ENCODE measurements at places on chromosomes 3 and 15. TPM values are rescaled to one million over a fixed set of nuclear protein-coding genes. Genes with fewer than 3 reads are reported as not detected.

GOLGA8Q gene
- 3.4 TPM for polyA plus RNA-seq

BOC gene
- polyA plus RNA-seq = 62.6 TPM

WDR72 gene
- polyA plus RNA-seq = 0.28 TPM

CLRN1 gene
- 0.98 TPM for polyA plus RNA-seq

SLC9A9 gene
- polyA plus RNA-seq = 10.2 TPM

AGBL1 gene
- polyA plus RNA-seq = 7.1 TPM

SLC12A1 gene
- 0.23 TPM for polyA plus RNA-seq

VEPH1 gene
- 1.3 TPM for polyA plus RNA-seq

- peak; percentile 97 for DNase-seq
These were observed 198.3 kb downstream of the ERC2 start for GRCh38 chr3:56269755-56270535.

DNA sequence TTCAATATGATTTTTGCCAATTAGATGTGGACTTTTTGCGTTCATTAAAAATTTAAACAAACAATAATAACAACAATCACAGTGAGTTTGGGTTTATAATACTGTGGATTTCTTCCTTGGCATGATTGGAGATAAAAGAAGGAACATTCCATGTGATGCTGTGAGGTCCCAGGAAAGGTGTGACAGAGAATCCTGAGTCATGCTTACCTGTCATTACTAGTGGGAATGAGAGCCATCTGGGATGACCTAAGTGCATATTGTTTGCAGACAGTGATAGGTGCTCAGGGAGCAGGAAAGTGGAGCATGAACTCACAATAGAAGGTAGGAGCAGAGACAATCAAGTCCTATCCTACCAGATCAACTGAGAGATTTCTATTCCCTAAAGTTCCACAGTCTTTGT is 766.5 kb upstream of the CFAP20DC start:
- no peak for DNase-seq

GRCh38 chr3:132253262-132253878 is 63.8 kb upstream of the ACP3 start:
- DNase-seq = peak; percentile 79

GRCh38 chr3:161339517-161340500 is 31.5 kb downstream of the SPTSSB start:
- DNase-seq = no peak

DNA sequence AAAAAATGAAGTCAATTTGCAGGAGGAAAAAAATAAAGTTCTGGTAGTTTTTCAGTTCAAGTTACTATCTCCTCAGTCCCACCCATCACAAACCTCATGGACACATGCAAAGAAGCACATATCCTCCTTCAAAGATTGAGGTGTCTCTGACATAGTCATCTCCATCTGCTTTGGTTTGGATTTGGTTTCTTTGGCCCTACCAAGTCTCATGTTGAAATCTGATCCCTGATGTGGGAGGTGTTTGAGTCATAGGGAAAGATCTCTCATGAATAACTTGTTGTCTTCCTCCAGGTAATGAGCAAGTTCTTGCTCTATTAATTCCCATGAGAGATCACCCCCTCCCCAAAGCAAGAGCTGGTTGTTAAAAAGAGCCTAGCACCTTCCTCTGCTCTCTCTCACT is 446.8 kb downstream of the IGSF11 start:
- DNase-seq = no peak

DNA sequence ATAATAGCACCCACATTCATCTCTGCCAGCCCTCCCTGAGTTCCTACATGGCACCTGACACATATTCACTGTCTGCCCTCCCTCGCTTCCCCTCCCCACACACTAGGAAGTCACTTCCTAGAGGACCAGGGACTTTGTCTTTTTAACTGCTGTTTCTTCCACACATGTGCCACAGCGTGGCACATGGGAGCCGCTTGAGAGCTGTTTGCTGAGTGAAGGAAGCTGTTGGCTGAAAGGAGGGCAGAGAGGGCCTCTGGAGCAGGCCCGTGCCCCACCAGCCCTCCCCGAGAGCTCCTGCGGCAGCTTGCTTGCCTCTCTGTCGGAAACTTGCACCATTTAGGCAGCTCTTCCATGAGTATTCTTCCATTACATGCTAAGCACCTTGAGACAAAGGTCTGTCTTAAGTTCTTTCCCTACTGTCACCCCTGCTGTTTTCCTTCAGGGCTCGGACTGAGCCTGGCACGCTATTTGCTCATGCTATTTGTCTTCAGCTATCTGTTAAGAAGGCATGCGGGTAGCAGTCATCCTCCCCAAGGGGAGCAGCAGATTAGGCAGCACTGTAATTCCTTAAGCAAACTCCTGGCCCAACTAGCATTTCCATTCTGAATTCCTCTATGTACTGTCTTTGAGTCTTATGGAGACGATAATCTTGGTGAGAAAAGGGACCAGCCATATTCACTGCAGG is 72.2 kb downstream of the CACNA1D start:
- no peak for DNase-seq

DNA sequence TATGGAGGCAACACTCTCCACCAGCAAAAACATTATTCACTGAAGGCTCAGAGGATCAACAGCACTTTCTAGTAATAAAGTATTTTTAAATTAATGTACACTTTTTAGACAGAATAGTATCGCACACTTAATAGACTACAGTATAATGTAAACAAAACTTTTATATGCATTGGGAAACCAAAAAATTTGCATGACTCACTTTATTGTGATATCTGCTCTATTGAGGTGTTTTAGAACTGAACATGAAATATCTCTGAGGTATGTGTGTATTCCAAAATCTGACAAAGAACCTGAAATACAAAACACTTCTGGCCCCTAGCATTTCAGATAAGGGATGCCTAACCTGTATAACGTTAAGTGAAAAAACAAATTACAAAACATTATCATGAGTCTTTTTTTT is 99.7 kb downstream of the PRICKLE2 start:
- no peak for DNase-seq

DNA sequence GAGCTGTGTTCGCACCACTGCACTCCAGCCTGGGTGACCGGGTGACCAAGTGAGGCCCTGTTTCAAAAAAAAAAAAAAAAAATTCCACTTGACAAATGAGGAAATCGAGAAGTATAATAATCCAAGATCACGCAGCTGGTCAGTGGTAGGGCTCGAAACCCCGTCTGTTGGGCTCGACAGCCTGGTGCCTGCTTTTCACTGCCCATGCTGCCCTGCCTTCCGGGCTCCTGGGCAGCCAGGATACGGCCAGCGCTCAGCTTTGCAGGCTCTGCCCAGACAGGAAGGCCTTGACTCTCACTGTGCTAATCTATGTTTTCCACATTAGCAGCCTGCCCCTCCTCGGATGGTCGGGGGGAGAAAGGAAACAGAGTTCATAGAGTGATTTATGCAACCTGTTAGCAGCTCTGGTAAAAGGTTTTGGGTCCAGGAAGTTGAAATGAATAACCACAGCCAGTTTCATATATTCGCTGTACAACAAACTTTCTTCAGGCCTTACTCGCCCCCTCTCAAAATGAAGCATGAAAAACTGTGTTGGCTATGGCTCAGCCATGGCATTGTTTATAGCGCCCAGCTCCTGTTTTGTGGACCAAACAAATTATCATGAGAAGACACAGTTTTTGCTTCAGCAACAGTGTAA is 108.8 kb downstream of the XXYLT1 start:
- peak; percentile 87 for DNase-seq

DNA sequence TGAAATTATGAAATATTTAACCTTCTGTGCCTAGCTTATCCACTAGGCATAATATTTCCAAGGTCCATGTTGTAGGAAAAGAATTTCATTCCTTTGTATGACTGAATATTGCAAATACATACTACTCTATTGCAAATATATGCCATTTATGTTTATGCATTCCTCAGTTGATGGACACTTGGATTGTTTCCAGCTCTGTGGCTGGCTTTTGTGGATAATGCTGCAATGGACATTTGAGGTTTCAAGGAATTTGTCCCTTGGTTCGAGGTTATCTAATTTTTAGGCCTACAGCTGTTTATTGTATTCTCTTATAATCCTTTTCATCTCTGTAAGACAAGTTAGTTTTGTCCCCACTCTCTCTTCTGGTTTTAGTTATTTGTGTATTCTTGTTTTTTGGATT is 7.7 kb upstream of the AADACL2 start:
- no peak for DNase-seq

DNA sequence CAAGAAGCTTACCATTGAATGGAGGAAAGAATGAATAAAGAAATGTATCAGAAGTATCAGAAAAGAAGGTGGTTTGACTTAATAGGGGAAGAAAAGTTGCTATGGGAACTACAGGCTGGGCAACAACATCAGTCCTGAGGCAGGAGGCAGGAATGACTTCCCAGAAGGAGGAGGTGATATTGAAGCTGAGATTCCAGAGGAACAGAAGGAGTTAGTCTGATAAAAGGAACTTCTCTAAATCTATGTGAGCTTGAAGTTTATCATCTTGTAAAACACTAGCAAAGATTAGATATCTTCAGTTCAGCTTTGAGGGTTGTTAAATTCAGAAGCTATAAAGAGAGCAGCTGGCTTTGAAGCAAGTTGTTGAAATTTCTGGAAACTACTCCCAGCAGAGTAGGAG is 213.3 kb upstream of the THRB start:
- DNase-seq = no peak

DNA sequence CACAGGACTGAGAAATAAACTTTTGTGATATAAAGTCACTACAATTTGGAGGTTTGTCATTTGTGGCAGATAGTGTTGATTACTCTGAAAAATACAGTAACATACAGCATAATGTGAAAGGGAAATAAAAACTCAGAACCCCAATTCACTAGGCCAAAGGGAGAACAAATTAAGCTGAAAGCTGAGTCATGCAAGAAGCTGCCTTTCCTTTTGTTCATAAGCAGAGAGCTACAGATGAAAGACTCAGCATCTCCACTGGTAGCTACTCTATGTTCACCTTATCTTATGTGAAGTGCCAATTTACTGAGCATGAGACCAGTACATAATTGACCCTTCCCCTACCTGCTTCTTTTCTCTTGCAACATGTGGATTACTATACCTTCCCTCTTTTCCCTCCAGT is 19.3 kb upstream of the SLTM start:
- no peak for DNase-seq

DNA sequence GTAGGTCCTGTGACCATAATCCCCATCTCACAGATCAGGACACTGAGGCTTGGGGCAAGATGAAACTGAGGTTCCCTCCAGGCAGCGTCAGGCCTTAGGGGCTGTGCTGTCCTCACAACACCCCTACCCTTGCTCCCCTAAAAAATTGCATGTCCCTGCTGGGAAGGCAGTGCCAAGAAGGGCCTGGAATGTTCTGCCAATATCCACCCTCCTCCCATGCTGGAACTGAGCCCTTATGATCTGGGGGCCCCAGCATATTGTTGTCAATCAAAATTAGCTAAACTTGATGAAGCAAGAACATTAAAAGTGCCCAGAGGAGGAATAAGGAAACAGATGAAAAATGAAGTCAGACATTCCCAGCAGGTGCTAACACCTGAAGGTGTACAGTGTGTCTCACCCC is 13.4 kb upstream of the RTP3 start:
- no peak for DNase-seq

DNA sequence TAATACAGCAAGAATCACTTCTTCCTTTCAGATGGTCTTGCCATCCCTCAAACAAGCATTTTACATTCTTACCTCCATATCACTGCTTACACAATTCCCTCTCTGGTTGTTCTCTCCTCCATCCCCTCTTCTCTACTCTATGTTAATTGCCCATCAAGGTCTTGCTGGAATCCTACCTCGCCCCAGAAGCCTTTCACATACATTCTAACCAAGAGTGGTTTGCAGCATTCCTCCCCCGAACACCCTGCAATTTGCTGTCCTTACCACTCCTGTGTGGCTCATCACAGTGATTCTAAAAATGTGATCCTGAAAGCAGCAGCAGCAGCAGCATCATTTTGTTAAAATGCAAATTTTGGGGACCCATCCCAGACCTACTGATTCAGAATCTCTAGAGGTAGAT is 30.6 kb downstream of the TNIK start:
- no peak for DNase-seq

DNA sequence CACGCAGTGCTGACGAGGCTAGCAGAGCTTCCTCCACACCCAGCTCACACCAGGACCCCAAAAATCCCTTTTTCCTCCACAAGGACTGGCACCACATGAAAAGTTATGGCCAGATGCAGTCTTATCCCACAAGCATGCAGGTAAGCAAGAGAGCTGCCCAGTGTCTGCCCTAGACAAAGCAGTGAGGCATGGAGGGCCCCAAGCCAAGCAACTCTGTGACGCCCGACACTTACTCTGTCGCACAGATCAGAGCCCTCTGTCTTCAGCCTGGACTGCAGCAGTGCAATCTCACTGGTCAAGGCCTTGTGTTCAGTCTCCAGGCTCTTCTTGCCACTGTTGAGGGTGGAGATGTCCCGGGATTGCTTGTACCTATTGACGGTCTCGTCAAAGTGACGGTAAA is 28.7 kb downstream of the RPN1 start:
- no peak for DNase-seq

GRCh38 chr3:11312166-11312565 is 40.0 kb downstream of the ATG7 start:
- DNase-seq = no peak

DNA sequence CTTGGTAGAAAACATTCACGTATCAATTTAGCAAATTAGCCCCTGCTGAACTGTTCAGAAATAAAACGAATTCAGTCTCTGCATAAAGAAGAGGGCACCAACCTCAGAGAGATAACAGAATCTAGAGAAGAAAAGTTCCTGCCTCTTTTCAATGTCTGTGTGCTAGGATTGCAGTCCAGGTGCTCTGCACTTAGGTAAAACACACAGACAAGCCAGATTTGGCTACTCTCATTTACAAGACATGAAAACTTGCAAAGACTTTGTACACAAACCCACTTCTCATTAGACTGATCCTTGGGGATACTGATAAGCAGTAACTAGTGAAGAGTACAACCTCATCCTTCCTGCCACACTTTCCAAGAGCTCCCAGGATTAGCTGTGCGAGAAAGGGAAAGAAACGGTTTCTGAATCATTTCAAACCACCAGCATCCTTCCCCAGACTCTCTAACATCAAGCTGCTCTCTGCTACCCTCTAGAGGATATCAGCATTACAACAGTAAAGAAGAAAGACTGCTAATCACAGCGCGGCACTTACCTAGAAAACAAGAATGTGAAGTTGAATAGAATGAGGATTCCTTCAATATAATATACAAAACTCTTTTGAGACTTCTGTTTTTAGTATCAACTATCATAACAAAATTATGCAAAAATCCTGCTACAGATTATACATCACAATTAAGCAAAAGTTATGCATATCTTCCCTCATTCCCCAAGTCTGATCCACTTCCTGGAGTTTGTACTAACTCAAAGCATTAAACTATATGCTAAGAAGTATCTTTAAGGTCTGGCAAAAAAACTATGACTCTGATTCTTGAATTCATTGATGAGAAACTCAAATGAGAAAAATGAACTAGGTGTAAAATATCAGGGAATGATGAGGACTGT is 306.4 kb downstream of the MAGI1 start:
- peak; percentile 85 for DNase-seq

GRCh38 chr3:188000361-188000861 is 153.5 kb upstream of the LPP start:
- peak; percentile 67 for DNase-seq

- DNase-seq = no peak
These were observed 124.8 kb upstream of the NEO1 start for GRCh38 chr15:72927451-72927850.
